ENCODE measurements at places on chromosomes 16 and 17.

DNA sequence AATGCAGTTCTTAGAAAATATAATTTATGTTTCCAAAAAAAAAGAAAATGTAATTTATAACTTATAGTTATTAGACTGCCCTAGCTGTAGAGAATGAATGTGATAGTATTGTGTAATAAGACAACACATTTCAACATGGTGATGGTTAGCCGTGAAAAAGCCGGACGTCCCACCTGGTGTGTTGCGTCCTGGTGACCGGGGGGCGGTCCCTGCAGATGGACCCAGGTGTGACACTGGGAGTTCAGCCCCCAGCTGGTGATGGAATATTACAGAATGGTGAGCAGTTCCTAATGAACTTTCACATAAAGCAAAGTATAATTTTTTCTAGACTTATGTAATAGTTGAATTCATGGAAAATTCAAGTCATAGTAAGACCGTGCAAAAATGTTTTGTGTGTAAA lies 132.8 kb downstream of the LAT start:
- no peak for DNase-seq

DNA sequence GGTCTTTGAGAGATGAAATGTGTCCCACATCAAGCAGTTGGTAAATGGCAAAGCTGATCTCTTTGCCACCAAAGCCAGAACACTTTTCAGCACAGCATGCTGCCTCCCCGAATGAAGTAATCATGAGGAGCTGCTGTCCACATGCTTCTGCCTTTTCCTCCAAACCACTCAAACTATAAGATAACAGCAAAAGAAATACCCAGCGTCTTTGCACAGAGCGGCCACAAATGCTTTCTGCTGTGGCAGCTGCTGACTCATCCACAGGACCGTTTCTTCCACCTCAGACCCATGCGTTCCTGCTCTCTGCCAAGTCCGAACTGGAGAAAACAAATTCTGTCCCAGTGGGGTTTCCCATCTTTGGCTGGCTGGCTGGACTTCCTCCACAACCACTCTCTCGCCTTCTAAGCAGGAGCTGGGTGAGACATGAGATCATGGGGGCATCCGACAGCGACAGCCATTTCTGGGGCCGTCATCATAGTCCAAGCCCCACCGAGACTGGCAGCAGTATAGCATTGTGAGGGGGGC lies 27.1 kb downstream of the TBC1D3B start:
- no peak for DNase-seq

GRCh38 chr17:32849879-32850278 lies 27.0 kb downstream of the MYO1D start:
- no peak for DNase-seq

DNA sequence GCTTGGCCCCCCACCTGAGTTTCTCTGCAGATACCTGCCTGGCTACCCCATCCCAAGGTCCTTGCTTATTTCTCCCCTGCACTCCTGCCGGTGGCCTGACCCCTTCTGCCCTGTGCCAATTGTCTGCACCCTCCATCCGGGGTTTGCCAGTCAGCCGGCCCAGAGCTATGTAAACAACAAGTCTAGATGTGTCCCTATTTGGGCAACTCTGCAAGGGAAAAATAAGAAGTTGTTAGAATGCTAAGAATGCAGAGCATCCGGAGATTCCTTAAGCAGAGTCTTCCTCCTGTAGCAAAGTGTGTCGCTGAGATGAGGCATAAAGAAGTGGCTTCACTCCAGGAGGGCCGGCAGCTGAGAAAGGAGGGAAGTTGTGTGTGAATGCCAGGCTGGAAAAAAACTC lies 46.6 kb downstream of the RGS9 start:
- no peak for DNase-seq

DNA sequence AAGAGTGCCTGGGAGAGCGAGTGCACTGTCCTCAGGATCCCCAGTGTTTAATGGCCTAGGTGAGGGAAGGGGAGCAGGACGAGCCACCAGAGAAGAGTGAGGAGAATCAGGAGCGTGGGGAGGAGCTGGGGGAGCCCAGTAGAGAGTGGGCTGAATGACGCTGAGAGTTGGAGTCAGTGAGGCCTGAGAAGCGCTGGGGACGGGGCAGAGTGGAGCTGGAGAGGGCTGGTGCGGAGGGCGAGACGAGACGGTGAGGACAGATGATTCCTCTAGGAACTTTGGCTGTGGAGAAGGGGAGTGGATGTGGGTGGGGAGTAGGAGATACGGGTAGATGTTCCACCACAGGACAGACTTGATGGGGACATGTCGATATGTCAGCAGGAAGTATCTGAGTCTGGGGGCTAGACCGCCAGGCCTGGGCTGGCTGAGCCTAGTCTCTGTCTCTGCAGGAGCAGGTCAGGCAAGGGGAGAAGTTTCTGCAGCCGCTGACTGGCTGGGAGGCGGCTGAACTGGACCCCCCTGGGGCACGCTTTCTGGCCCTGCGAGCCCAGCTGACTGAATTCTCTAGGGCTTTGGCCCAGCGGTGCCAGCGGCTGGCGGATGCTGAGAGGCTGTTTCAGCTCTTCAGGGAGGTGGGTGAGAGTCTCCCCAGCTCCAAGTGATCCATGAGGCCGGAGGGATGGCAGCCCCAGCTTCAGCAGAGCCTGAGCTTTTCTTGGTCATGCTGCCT lies 4.7 kb downstream of the PLEKHG4 start:
- no peak for DNase-seq

DNA sequence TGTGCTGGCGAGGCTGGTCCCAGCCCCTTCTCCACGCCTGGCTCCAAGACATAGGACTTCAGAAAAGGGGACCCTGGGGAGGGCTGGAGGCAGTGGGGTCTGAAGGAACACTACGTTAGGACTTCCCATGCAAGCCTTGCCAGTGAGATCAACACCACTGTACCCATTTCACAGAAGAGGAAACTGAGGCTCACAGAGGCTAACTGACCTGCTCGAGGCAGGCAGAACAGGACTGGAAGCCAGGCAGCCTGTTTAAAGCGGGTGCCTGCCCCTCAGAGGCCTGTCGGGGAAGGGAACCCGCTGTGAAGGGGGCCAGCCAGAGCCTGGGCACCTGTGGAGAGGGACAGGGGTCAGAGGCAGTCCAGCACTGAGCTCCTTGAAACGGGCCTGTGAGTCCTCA lies 32.3 kb downstream of the PEMT start:
- DNase-seq: no peak

GRCh38 chr17:81058263-81058871 lies 23.4 kb downstream of the BAIAP2 start:
- DNase-seq: no peak

DNA sequence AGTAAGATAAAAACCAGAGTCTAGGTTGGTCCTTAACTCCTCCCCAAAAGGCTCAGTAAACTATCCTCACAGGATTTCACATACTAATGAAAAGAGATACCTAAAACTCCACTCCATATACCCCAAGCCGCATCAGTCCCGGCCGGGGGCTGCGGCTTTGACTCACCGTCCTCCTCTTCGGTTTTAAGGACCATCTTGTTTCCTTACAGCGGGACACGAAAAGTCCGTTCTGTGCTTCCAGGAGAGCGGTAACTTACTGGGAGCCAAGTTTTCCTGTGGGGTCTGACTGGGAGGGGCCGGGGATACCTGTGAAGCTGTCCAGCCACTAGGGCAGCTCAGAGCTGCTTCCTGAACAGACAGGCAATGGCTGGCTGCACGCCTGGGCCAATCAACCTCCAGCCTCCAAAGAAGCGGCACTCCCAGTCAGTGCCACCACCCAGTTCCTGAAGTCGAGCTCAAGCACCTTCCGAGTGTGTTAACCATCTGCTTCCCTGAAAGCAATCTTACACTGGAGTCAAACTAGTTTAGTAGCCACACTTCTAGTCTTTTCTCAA lies 45.5 kb downstream of the CYTH1 start:
- no peak for DNase-seq

All from SK-N-MC (cell line).